ENCODE measurements at places on chromosomes 7 and 10. TPM values are rescaled to one million over a fixed set of nuclear protein-coding genes. Genes with fewer than 3 reads are reported as not detected.

Gene AGR3
- total RNA-seq = not detected

Gene NOM1
- 46.4 TPM for total RNA-seq

Gene GALNT17
- total RNA-seq = not detected

Gene HPS1
- 56.1 TPM for total RNA-seq

Gene NPC1L1
- not detected for total RNA-seq

Gene DNAJC12
- 25.0 TPM for total RNA-seq

Gene HPSE2
- not detected for total RNA-seq

- H3K27me3 ChIP-seq = no peaks in the 10 kb centered on the region
- peaks cover 1% of the 10 kb centered on the region for H3K36me3 ChIP-seq
- peaks cover 2% of the 10 kb centered on the region for H3K4me1 ChIP-seq
These were observed 106.2 kb downstream of the KAT6B start for GRCh38 chr10:74932648-74933047.

DNA sequence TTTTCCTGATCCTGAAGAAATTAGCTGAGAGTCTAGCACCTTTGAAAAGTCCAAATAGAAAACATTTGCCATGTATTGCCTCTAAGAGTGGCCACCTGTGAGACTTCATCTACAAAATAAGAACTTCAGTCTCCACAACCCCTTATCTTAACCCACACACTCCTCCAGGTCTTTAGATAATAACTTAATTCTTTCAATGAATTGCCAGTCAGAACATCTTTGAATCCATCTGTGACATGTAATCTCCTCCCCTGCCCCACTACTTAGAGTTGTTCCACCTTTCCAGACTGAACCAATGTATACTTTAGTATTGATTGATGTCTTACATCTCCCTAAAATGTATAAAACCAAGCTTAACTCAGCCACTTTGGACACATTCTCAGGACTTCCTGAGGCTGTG, 84.4 kb upstream of the FAM171A1 start:
- no peak for DNase-seq
- H3K4me1 ChIP-seq = no peaks in the 10 kb centered on the region
- H3K27me3 ChIP-seq = peaks cover 13% of the 10 kb centered on the region

DNA sequence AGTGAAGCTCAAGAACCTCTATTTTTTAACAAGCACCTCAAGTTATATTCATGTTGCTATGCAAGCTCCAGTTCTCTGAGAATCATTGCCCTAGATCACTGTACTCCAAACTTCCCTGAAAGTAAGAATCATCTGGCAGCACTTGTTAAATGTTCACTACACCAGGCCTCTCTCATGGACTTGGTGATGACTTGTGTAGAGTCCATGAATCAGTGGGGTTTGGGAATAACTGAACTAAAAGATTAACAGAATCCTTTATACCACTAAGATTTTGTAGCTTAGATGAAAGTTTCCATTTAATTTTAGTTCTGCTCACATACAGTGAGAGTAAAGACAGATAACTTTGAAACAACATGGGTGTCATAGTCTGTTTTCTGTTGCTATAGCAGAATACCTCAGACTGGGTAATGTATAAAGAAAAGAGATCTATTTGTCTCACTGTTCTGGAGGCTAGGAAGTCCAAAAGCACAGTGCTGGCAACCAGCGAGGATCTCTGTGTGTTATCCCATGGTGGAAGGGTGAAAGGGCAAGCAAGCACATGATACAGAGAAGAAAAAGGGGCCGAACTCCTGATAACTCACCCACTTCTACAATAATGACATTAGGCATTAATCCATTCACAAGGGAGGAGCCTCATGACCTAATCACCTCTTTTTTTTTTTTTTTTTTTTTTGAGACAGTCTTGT, 27.9 kb upstream of the AOAH start:
- H3K36me3 ChIP-seq = no peaks in the 10 kb centered on the region
- no peak overlapping the region for H3K4me3 ChIP-seq
- no peak overlapping the region for H3K27ac ChIP-seq
- H3K27me3 ChIP-seq = peaks cover 16% of the 10 kb centered on the region
- peaks cover 16% of the 10 kb centered on the region for H3K4me1 ChIP-seq
- DNase-seq = no peak

DNA sequence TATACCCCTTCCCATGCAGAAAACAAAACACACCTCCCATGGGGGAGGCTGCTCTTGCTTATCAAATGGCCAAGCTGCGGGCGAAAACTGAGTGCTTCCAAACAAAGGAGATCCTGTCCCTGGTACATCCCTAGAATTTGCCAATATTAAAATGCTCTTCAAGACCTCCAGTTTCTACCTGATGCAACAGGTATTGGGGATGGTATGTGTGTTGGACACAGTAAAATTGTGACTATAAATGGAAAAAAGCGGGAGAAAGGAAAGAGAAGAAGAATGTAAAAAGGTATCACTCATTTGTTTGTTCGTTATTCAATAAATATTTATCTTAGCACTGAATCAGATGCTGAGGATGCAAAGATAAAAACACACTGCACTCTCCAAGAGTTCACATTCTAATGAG, 123.9 kb downstream of the KMT2E start:
- no peak for DNase-seq
- peaks cover 25% of the 10 kb centered on the region for H3K36me3 ChIP-seq
- no peak overlapping the region for H3K27ac ChIP-seq
- no peaks in the 10 kb centered on the region for H3K27me3 ChIP-seq
- H3K4me3 ChIP-seq = no peak overlapping the region

- peaks cover 26% of the 10 kb centered on the region for H3K27me3 ChIP-seq
- no peak overlapping the region for H3K27ac ChIP-seq
- H3K4me3 ChIP-seq = no peak overlapping the region
These were observed 98.3 kb upstream of the C7orf33 start for GRCh38 chr7:148492157-148492860.

- no peak for DNase-seq
- no peaks in the 10 kb centered on the region for H3K4me1 ChIP-seq
- no peaks in the 10 kb centered on the region for H3K36me3 ChIP-seq
- no peak overlapping the region for H3K4me3 ChIP-seq
- H3K27ac ChIP-seq = no peak overlapping the region
- H3K27me3 ChIP-seq = no peaks in the 10 kb centered on the region
These were observed 233.1 kb upstream of the FZD8 start for GRCh38 chr10:35875016-35875676.

- no peak overlapping the region for H3K27ac ChIP-seq
- no peak for DNase-seq
- H3K27me3 ChIP-seq = no peaks in the 10 kb centered on the region
- H3K4me1 ChIP-seq = no peaks in the 10 kb centered on the region
These were observed 233.1 kb downstream of the CCDC3 start for GRCh38 chr10:12768156-12769100.

GRCh38 chr10:48649349-48649944, 35.2 kb upstream of the WDFY4 start:
- H3K36me3 ChIP-seq = no peaks in the 10 kb centered on the region
- H3K27ac ChIP-seq = no peak overlapping the region
- H3K27me3 ChIP-seq = peaks cover 36% of the 10 kb centered on the region
- no peak for DNase-seq
- H3K4me3 ChIP-seq = no peak overlapping the region
- no peaks in the 10 kb centered on the region for H3K4me1 ChIP-seq

- no peaks in the 10 kb centered on the region for H3K36me3 ChIP-seq
- no peak for DNase-seq
- H3K4me3 ChIP-seq = no peak overlapping the region
These were observed 392.9 kb downstream of the SUGCT start for GRCh38 chr7:40527723-40528122.

DNA sequence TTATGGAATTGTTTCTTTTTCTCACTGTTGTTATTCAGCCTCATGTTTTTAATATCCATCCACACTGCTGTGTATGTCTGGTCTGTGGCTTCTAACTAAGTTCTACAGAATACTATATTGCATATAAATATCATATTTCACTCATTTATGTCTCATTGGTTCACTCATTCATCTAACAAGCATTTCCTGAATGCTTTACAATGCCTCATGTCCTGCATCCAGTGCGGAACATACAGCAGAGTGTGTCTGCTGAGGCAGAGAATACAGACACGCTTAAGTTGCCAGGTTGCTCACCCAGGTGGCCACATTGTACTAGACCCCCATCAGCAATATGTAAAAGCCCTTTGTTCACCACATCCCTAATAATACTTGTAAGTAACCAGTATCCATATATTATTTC, 111.8 kb upstream of the CNTNAP2 start:
- no peak overlapping the region for H3K27ac ChIP-seq
- H3K27me3 ChIP-seq = no peaks in the 10 kb centered on the region
- no peaks in the 10 kb centered on the region for H3K4me1 ChIP-seq

DNA sequence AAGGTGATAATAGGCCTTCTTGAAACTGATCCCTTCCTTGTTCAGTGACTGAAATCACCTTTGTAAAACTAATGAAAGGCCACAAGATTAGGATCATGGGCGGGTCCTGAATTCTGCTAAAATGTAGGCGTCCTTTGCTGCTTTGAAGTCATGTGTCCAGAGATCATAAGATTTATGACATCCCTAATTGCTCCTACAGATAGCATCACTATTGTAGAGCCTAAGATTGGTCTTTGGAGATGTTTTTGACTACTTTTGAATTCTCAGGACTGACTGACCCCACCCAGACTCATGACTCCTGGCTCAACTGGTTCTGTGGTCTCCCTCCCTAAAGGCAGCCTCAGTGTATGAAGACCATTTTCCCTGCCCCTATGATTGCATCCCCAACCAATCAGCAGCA, 322.6 kb upstream of the SEMA3D start:
- H3K36me3 ChIP-seq = no peaks in the 10 kb centered on the region
- H3K27me3 ChIP-seq = no peaks in the 10 kb centered on the region
- H3K27ac ChIP-seq = no peak overlapping the region
- DNase-seq = no peak

GRCh38 chr10:132555648-132556575, 18.3 kb downstream of the INPP5A start:
- H3K27ac ChIP-seq = no peak overlapping the region
- DNase-seq = no peak
- no peaks in the 10 kb centered on the region for H3K27me3 ChIP-seq

DNA sequence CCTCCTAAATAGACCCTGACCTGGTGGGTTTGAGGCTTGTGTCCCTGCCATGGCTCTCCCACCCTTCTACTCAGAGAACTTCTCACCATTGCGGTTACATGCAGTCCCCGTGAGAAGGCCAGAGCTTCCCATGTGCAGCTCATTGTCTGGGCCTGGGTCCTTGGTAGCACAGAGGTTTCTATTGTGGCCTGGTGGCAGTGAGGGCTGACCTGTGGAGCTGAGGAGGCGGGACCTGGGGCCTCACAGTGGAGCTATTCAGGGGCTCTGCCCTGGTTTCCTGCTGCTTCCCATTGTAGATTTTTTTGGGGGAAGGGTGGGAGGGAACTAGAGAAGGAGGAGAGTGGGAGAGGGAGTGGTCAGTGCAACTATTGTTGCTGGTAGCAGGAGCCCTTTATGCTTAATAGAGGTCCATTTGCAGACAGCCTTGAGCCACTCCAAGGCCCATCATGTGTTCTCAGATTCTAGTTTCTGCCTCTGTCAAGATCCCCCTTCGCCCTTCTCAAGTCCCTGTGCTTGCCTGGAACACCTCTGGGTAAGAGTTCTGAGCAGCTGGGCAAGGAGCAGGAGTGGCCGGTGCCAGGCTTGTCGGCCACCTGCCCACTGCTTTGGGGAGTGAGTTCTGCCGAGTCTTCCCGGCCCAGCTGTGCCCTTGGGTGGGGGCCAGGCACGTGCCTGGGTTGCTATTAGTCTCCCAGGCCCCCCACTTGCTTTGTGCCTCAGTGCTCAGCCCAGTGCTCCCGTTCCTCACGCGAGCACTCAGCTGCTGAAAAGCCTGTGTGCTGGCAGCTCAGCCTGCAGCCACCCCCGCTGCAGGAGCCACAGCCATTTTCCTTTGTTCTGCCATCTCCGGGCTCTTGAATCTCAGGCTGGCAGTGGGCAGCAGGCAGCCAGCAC, 10.7 kb downstream of the TSPAN14 start:
- no peak for DNase-seq
- H3K4me1 ChIP-seq = peaks cover 98% of the 10 kb centered on the region
- peaks cover 25% of the 10 kb centered on the region for H3K36me3 ChIP-seq
- H3K27me3 ChIP-seq = no peaks in the 10 kb centered on the region

DNA sequence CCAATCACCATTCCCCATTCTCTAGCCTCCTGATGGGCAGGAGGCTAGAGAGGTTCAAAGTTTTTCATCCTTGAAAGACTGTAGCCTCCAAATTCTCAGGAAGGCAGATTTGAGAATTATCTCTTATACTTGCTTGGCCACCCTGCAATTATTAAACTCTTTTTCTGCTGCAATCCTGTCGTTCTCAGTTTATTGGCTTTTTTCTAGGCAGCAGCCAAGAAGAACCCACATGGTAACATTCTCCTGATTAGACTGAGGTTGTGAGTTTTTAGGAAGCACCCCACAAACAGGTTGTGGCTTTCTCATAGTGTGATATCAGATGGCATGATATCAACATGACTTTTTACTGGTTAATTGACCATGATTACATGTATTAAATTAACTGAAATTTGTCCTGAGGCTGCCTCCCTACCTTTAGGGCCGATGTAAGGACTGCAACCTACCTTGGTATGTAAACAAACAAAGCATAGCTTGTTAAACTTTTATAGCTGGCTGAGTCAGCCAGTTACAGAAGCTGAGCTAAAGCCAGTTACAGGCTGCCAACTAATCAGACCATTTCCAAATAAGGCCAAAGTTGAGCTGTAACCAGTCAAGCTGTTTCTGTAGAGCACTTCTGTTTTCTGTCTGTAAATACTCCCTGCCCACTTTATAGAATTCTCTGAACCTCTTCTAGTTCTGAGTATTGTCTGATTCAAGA, 3.2 kb upstream of the ZNF248 start:
- no peaks in the 10 kb centered on the region for H3K36me3 ChIP-seq
- H3K27me3 ChIP-seq = no peaks in the 10 kb centered on the region
- H3K4me3 ChIP-seq = no peak overlapping the region
- no peak overlapping the region for H3K27ac ChIP-seq

DNA sequence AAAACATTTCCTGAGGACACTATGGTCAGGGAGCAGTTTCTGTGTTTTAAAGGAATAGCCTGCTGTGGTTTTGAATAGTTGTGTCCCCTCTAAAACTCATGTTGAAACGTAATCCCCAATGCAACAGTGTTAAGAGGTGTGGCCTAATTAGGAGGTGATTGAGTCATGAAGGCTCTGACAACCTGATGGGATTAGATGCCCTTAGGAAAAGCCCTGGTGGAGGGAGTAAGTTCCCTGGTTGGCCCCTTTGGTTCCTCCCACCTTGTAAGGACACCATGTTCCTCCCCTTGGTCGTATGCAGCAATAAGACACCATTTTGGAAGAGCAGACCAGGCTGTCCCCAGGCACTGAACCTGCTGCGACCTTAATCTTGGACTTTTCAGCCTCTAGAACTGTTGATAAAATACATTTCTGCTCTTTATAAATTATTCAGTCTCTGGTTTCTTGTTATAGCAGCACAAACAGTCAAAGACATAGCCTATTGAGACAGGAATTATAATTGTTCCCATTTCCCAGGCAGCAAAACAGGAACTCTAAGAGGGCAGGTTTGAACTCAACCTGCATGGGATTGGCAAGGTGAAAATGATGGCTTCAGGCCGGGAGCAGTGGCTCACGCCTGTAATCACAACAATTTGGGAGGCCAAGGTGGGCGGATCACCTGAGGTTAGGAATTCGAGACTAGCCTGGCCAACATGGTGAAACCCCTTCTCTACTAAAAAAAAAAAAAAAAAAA, 20.5 kb upstream of the TNS3 start:
- no peaks in the 10 kb centered on the region for H3K4me1 ChIP-seq
- H3K4me3 ChIP-seq = no peak overlapping the region
- no peaks in the 10 kb centered on the region for H3K36me3 ChIP-seq
- no peak for DNase-seq
- no peak overlapping the region for H3K27ac ChIP-seq
